RWPE1 (cell line): ENCODE measurements at places on chromosomes 16 and 17.
A peak's percentile ranks its signal among the peaks of the same experiment; 100 is the strongest.

DNA sequence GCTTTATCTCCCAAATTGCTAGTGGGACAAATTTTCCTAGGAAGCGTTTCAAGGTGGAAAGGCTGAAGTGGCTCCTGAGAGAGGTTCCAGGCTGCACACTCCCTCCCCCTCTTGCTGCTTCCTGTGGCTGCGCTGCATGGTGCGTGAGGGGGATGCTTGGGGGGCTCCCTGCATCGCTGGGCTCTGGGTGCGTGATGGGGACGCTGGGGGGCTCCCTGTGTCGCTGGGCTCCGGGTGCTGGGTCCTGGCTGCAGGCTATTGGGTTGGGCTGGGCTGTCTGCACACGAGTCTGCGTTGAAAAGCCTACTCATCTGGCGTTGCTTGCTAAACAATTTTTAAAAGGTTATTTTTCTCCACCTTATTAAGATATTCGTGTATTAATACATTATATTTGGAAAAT is 30.1 kb downstream of the NDEL1 start:
- DNase-seq: no peak

DNA sequence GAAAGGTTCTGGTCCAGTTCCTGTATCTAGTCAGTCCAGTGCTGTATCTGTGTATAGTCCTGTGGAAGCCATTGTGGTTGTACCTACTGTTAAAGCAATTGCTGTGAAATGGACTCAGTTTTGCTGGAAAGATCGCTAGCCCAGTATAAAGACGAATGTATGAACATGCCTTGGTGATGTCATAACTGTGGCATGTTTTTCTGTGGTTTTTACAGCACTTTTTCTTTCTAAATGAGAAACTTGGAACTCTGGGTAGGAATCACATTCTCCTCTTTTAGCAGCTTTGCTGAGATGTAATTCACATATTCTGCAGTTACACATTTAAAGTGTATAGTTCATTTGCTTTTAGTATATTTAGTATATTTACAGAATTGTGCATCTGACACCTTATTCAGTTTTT is 58.1 kb downstream of the MAP2K4 start:
- peak; percentile 55 for DNase-seq

DNA sequence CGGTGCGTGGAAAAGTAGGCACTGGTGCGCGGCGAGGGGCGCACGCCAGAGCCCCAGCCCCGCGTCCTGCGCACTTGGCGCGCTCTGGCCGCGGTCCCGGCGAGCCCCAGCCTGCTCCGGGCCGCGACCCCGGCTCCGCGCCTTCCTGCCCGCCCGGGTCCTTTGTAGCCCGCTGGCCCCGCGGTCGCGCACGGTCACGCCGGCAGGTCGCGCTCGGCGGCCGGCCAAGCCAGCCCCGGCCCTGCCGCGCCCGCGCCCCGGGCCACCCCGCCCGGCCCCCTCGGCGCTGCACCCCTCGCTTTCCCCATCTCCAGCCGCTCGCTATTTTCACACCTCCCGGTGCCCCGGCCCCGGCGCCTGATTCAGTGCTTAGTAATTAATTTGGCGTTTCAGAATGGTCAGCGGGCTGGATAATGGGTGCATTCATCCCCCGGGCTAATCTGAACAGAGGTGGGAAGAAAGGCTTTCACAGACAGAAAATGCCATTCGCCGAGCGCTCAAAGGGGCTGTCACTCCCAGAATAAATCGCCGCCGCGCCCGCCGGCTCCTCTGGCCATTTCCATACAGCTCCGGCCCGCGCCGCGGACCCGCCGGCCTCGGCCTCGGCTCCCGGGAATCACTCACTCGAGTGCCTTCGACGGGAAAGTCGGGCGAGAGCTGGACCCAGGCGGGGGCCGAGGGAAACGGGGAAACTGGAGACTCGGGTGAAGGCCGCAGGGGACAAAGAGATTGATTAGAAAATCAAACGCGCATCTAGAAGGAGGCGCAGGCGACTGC is 17.8 kb upstream of the NTN1 start:
- no peak for DNase-seq

- no peak for DNase-seq
Measured at GRCh38 chr17:68057531-68057952, 22.0 kb downstream of the KPNA2 start.

DNA sequence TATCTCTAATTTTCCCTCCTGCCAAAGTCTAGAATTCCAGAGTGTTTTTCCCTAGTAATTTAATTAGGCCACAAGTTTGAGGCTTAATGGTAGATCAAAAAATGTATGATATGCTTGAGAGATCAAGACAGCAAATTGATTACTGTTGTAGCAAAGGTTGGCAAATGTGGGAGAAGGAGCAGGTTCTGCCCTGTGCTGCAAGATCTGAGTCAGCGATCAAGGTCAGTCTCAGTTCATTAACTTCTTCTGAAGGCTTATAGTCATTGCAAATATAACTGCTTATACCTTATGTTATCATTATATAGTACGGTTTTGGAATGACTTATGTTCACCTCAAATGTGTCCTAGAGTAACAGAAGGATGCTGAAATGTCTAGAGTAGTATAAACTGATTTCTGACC is 231.1 kb upstream of the TBX2 start:
- no peak for DNase-seq

GRCh38 chr17:32699247-32699646 is 177.7 kb downstream of the MYO1D start:
- no peak for DNase-seq

DNA sequence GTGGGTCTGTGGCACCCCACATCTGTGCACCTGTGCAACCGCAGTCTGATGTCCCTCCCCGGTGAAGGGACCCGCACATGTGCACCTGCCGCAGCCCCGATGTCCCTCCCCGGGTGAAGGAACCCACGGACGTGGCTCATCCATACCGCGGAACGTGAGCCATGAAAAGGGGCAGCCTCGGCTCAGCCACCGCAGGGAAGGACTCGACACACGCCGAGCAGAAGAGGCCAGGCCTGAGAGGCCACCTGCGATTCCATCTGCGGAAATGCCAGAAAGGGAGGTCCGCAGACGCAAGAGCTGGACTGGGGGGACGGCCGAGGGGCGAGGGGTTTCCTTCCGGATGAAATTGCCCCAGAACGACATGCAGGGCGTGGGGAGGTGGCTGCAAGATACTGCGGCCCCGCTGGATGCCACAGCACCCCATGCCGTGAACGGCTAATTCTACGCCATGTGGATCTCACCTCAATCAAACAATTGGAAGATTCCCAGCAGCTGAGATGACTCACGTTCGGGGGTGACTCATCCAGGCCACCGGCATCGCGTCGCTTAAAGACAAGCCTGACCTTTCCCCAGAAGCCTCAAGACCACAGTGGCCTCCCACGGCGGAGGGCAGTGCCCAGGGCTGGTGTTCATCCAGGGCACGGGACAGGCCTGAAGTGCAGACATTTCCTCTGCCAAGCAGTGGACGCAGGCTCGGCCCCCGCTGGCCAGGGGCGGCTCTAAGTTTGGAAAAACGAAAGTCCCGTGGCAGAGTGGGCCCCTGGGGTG is 21.0 kb downstream of the SOX8 start:
- DNase-seq: peak; percentile 92

GRCh38 chr17:47703191-47703591 is 9.2 kb downstream of the TBKBP1 start:
- DNase-seq: no peak
